ENCODE measurements at places on chromosomes 2 and 18. TPM values are rescaled to one million over a fixed set of nuclear protein-coding genes. Genes with fewer than 3 reads are reported as not detected.
A peak's percentile ranks its signal among the peaks of the same experiment; 100 is the strongest.

CCDC93 gene
- 13.9 TPM for polyA plus RNA-seq

TMEM169 gene
- polyA plus RNA-seq, result 0.14 TPM

CNGA3 gene
- not detected for polyA plus RNA-seq

GALNT14 gene
- 0.25 TPM for polyA plus RNA-seq

SOX11 gene
- 0.93 TPM for polyA plus RNA-seq

DNA sequence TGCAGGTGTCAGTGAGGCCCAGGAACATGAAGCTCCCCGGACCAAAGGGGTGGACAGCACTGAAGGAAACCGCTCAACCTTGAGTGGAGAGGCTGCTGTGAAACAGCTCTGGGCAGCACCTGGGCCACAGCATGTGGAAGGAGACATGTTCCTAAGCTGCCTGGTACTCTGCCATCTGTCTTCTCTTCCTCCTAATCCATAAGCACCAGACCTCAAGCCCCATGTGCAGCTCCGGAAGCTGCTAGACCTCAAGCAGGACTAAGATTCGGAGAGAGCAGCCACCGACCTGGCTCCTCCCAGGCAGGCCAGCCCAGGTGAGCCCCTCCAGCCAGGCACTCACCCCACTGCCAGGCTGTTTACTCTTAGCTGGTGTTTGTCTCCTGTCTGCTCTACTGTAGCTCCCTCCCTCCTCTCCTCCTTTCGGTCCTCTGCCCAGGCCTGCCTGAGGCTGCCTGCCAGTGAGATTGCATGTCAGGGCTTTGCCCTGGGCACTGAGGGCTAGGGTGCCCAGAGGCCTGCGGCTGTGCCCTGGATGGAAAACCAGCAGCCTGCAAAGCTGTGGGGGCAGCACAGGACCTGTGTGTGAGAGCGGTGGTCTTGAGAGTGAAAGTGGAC, 53.7 kb downstream of the BCL11A start:
- DNase-seq, result no peak

GRCh38 chr2:199646439-199646838, 188.7 kb upstream of the SATB2 start:
- DNase-seq, result no peak

DNA sequence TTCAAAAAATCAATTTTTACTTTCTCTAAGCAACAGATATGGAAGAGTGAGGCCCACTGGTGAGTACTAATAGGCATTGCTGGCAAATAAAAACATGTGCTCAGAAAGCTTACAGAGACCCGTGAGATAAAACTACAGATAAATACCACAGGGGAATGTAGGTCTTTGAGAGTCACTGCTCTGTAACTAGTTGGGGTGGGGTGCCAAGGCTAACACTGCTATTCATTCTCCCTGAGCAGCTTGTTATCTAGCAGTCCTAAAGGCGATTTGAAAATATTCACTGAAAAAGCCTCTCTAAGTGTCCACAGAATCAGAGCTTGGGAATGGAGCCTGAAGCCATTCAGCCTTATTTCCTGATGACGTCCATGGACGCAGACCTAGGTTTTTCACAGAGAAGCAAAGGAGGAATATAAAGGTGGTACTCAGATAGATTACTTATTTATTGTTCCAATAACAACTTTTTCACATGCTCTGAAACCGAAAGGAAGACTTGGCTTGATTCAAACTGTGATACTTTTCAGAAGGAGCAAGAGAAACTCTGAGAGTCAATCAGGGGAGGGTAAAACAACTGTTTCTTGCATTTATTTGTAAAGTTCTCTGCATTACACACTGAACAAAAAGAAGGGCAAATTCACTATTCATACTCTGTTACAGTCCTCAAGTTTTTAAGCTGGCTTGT, 188.4 kb downstream of the PPP1R1C start:
- no peak for DNase-seq

- no peak for DNase-seq
Observed at GRCh38 chr2:42875880-42876279, 83.5 kb upstream of the HAAO start.

DNA sequence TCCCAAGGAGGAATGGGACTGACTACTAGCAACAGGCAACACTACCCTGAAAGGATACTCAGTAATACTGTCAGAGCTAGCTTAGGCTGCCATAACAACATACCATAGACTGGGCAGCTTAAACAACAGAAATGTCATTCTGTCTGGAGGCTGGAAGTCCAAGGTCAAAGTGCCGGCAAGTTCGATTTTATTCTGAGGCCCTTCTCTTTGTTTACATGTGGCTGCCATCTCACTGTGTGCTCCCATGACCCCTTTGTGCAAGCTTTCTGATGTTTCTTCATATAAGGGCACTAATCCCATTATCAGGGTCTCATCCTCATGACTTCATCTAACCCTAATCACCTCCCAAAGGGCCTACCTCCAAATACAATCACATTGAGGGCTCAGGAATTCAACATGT, 30.7 kb upstream of the SCG2 start:
- DNase-seq, result no peak

GRCh38 chr18:66150650-66151049, 399.8 kb downstream of the CDH7 start:
- no peak for DNase-seq

GRCh38 chr2:145760781-145761649, 1241.1 kb upstream of the ZEB2 start:
- peak; percentile 18 for DNase-seq

GRCh38 chr2:216660496-216660895, 27.3 kb downstream of the IGFBP2 start:
- DNase-seq, result peak; percentile 35

DNA sequence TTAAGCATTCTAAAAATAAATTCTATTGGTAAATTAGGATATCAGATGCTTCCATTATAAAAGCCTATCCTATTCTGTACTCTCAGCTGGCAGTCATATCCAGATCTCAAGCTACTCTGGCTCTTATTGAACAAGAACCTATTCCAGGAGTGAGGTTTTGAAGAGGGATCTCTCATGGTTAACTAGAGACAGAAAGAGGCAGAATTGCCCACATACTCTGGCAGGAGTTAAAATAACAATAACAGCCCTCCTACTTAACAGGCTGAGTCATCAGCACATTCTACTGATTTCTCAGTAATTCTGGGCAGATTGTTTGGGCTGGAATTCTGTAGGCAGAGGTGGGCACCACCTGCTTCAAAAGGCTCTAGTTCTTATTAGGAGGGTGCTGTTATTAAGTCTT, 142.0 kb upstream of the UNC80 start:
- no peak for DNase-seq

DNA sequence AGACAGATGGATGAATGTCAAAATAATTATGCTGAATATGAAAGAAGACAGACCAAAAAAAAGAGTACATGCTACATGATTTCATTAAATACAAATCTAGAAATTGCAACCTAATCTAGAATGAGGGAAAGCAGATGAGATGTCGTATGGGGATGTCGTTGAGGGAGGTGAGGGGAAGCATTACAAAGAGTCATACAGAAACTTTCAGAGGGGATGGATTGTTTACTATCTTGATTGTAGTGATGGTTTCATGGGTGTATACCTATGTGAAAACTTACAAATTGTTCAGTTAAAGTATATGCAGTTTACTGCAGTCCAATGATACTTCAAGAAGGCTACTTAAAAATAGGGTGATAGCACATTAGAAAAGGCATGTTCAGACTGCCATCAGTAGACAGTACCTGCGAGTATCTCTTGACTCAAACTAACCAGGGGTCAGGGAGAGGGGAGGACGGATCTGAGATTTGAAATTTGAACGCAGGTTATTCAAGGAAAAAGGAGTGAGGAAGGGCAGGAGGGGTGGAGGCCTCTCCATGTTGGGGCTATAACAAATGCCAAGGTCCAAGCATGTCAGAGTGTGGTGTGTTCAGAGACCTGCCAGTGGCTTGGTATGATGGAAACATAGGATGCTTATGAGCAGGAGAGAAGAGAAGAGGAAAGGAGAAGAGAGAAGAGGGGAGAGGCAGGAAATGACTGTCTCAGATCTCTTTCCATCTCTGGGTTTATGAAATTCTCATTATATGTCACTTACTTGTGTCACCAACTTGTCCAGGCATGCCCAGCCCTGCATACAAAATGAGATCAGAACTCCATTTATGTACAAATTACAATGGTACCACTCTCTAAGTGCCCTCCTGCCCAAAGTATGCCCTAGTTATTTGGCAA, 257.3 kb upstream of the CXCR4 start:
- no peak for DNase-seq

DNA sequence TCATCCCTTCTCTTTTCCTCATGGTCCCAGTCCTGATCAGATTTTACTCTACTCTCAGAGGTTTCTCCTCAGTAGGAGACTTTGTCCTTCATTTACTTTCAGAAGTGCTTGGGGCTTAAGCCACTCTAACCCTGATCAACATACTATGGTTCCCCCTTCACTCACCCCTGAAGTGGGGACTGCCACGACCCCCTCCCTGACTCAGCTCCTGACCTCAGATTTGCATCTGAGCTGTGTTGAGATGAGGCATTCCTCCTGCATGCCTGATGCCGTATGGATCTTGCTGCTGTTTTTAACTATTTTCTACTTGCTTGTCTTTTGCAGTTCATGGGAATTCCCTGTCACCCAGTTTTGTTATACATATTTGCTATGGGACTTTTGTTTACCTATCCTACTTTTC, 306.7 kb upstream of the CHST9 start:
- no peak for DNase-seq

- DNase-seq, result no peak
Observed at GRCh38 chr2:136495636-136496035, 269.7 kb upstream of the THSD7B start.

- no peak for DNase-seq
Observed at GRCh38 chr2:234425639-234426603, 71.0 kb downstream of the ARL4C start.

DNA sequence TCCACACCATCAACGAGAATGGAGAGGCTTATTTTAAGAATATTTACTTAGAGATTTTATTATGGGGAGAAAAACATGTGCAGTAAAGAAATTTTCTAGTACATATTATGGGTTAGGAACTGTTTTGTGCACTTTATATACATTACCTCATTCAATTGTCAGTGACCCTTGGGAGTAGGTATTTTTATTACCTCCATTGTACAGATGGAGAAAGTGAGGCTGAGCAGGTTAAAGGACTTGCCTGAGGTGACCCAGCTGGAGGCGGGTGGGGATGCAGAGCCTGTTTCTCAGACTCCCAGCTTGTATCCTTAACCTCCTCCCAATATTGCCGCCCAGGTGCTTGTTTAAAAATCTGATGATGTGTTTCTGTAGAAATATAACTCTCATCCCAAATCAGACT, 356.7 kb downstream of the HRH4 start:
- no peak for DNase-seq

GRCh38 chr2:8252997-8253694, 428.7 kb upstream of the ID2 start:
- DNase-seq, result no peak

- DNase-seq, result no peak
Observed at GRCh38 chr2:63837036-63837594, 4.6 kb upstream of the UGP2 start.

DNA sequence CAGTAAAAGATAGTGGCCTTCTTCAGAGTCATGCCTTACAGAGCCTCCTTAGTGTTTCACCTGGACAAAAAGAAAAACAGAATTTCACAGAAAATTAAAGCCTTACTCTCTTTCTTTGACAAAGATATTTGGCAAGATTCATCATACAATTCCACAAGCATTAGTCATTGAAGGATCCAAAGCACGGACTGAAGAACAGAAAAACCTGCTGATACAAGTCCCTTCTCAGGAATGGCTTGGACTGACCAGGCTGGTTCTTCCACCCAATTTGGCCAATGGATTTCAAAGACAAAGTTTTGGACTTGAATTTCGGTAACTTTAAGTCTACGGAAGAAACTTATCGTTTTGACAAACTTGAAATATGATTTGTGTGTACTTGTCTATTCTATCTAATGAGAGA, 39.1 kb upstream of the GALNT3 start:
- no peak for DNase-seq

GRCh38 chr18:13435586-13436333, 217.2 kb downstream of the LDLRAD4 start:
- no peak for DNase-seq

DNA sequence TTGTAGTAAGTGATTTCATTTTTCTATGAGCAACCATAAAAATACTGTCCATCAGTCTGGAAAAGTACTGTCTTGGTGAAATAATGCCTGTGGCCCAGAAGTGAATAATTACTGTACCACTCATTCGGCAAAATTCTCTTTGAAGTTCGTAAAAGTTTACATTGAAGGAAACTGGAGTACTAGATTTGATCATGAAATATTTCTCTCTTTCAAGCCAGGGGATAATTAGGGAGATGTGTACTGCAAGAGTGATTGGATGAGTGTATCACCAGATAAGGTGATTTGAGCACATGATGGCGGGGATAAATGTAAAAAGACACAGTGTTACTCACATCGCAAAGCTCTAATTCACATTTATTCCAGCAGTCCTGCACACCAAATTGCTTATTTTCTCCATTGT, 883.2 kb upstream of the PIK3C3 start:
- DNase-seq, result no peak

DNA sequence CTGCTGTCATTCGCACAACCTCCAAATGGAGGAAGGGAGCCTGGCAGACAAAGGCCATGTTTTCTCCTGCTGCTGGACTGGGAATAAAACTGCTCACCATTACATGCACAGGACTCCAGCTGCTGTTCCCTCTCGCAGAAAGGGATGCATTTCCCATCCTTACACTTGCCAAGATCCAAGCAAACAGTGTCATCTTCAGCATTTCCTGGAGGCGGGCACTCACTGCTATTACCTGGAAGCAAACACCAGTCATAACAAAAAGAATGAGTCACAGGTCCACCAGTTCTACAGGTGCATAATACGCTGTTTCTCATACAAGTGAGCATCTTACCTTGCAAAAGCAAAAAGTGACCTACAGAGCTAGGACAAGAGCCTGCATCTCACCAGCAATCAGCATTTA, 22.7 kb downstream of the IAH1 start:
- no peak for DNase-seq

DNA sequence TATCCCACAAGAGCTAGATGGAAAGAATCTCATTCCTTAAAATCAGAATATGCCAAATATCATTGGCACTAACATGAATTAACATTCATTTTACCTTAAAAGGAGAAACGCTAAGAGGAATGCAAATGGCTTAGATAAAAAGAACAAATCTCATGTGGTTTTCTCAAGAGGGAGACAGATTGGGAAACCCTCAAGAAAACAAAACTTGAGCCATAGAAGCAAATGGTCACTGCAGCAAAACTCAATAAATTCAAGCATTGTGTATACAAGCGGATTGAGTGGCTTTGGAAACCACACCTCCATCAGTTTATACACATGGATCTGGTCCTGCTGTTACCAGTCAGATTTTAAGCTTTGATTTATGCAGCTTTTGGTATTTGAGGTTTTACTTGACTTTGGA, 1331.8 kb upstream of the ZEB2 start:
- DNase-seq, result no peak

- no peak for DNase-seq
Observed at GRCh38 chr18:12748671-12749070, 45.8 kb downstream of the PSMG2 start.

GRCh38 chr2:157662401-157662800, 33.7 kb upstream of the ACVR1C start:
- no peak for DNase-seq

- no peak for DNase-seq
Observed at GRCh38 chr2:159168707-159169106, 117.8 kb downstream of the WDSUB1 start.

Data from right cardiac atrium (tissue), 5 donors.